ENCODE measurements at places on chromosomes 6 and 20.

GRCh38 chr6:88365230-88365629 lies 199.1 kb upstream of the CNR1 start:
- DNase-seq: no peak

DNA sequence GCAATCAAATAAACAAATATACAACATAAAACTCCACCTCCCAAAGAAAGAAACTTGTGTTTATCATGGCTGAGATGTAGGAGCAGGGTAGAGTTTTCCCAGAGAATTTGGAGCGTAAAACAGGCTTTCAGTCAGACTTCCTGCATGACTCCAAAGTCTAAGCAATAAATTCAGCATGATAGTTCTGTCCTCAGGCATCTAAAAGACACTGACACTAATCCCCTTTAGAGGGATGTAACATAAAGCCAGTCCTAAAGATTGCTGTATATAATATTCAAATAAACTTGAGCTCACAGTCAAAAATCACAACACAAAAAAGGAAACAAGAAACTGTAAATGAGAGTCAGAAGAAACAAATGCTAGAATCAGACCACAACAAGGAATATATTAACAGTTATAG lies 234.4 kb downstream of the CENPW start:
- no peak for DNase-seq

- DNase-seq: no peak
Observed at GRCh38 chr6:24004062-24004461, 122.0 kb upstream of the NRSN1 start.

DNA sequence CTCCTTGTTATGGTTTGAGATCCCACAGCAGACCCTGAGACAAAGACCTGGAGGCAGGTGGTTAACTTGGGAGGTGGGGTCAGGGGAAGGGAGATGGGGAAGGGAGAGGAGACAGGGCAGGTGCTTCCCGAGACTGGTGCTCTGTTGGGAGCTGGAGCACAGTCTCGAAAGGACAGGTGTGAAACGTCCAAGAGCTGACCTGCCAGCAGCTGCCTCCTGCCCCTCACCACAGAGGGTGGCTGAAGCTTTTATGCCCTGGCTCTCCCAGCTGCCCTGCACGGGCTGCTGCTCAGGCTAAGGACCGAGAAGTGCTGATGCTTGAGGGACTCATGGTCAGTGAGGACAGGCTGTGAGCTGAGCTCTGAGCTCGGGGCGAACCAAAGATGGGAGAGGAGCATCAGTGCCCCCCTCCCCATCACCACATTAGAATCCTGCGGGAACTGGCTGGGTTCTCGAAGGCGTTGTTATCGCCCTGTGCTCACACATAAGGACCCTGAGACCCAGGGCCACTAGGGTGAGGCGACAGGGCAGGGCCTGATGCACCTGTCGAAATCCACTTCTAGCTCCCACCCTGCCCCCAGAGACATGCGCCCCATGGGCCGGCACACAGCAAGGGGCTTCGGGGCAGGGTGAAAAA lies 25.3 kb upstream of the CD93 start:
- no peak for DNase-seq

GRCh38 chr6:44132476-44132875 lies 5.1 kb downstream of the TMEM63B start:
- no peak for DNase-seq

- no peak for DNase-seq
Observed at GRCh38 chr20:43040427-43040826, 149.3 kb downstream of the PTPRT start.

DNA sequence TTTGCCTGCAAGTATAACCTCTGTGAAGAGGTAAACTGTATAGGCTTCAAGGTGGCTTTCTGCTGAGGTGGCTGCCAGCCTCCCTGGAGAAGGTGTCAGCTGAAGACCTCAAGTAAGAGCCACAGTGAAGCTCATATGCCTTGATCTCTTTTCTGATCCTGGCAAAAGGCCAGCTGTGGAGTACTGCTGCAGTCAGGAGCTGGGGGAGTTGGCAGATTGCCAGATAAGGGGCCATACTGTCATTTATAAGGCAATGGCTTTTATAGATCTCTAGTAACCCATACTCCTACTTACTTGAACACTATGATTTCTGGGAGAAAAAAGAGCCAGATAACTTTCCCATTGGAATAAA lies 8.8 kb upstream of the CEP85L start:
- peak; percentile 69 for DNase-seq

GRCh38 chr20:58765780-58766179 lies 73.2 kb downstream of the NPEPL1 start:
- no peak for DNase-seq

DNA sequence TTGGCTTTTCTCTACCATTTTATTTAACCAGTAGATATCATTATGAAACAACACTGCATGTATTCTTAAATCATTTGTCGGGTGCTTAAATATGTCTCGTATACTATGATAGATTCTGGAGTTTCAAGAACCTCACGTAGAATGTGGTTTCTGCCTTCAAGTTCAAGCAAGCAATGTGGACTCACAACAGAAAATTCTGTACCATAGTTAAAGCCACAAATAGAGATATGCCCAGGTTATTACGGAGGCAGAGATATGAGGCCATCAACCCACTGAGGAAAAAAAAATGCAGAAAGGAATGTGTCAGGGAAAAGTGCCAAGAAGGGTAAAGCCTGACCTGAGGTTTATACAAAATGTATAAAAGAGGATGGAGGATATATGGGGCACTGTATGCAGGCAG lies 109.9 kb downstream of the GFRAL start:
- no peak for DNase-seq

GRCh38 chr6:92648364-92649086 lies 770.8 kb downstream of the EPHA7 start:
- no peak for DNase-seq

- no peak for DNase-seq
Observed at GRCh38 chr6:37528541-37528940, 28.8 kb upstream of the CCDC167 start.

DNA sequence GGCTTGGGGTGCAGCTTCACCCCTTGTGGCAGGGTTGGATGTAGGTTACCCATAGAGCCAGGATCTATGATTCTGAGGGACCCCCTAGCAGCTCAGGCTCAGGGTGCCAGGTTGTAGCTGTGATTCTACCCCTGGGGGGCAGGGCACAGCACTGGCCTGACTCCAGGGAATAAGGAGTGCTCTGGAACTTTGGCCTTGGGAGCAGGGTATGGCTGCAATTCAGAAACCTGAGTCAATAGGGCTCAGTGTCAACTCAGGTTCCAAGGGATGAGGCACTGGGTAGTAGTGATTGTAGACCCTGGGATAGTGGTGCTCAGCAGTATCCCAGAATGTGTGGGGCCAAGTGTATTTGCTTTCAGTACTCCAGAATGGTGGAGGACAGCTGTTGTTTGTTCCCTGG lies 8.6 kb downstream of the FHL5 start:
- DNase-seq: no peak

GRCh38 chr6:31462026-31462963 lies 35.6 kb upstream of the MICB start:
- no peak for DNase-seq

DNA sequence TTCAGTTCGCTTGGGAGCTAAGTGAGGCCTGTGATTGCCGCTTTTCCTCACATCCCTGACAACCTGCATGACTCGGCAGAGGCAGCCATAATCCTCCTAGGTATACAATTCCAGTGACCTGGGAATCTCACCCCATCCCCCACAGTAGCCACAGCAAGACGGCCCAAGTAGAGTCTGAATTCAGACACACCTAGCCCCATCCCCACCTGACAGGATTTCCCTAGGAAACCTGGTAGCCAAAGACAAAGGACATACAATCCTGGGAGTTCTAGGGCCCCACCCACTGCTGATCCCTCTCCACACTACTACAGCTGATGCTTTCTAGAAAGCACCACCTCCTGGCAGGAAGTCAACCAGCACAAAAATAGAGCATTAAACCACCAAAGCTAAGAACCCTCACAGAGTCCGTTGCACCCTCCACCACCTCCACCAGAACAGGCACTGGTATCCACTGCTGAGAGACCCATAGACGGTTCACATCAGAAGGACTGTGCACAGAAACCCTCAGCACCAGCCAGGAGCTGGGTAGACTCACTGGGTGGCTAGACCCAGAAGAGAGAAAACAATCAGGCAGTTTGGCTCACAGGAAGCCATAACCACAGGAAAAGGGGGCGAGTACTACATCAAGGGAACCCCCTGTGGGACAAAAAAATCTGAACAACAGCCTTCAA lies 17.9 kb upstream of the RUNX2 start:
- no peak for DNase-seq

- no peak for DNase-seq
Observed at GRCh38 chr20:21513181-21513663, 642 bp downstream of the NKX2-2 start.
